Activated naive CD8-positive, alpha-beta T cell treated with anti-CD3 and anti-CD28 coated beads for 36 hours (primary cell): ENCODE measurements at places on chromosomes 1 and 21.

DNA sequence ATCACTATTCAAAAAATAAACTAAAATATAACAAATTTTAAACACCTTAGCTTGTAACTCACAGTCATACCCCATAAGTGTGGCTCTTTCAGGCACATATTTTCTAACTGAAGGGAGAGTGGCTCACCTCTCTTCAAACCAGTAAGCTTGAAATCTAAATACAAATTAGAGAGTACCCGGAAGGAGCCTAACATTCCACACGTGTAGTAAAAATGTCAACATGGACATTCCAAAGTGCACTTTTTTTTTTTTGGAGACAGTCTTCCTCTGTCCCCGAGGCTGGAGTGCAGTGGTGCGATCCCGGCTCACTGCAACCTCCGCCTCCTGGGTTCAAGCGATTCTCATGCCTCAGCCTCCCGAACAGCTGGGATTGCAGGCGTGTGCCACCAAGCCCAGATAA is 275.6 kb upstream of the ADGRL2 start:
- no peak for DNase-seq

DNA sequence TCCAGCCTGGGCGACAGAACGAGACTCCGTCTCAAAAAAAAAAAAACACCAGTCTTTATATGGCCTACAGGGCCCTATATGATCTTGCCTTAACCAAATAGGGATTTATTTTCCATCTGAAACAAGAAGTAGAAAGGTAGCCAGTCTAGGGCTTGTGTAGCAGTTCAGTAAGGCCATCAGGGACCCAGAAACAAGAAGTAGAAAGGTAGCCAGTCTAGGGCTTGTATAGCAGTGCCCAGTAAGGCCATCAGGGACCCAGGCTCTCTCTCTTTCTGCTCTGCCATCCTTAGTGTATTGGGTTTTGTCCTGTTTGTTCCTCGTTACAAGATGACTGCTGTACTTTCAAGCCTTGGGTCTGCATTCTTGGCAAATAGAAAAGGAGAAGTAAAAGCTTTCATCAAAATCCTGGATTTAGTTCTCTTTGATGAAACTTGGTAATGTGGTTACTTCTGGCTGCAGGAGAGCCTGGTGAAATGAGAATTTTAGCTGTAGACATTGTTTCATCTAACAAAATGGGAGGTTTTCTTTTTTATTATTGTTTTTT is 46.1 kb downstream of the PKN2 start:
- DNase-seq: no peak

- peak; percentile 26 for DNase-seq
Observed at GRCh38 chr1:84973498-84974334, 23.2 kb downstream of the MCOLN2 start.

GRCh38 chr21:41833497-41834115 is 45.5 kb downstream of the PRDM15 start:
- no peak for DNase-seq

DNA sequence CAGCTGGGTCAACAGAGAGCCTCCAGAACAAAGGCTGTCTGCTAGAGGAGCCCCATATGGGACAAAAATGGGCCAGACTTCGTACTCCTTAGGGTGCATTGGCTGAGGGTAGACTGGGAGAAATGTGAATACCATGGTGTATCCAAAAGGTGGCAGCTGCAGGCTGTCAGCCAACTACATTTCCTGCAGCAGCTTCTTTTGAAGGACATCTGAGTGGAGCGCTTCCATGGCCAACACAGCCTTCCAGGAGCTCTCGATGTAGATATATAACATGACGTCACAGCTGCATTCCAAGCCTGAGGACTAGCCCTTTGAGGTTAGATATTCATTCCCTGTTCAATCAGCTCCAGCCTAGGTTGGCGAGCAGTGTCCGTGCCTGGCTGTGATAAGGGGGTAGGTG is 107.7 kb downstream of the MAB21L3 start:
- no peak for DNase-seq

DNA sequence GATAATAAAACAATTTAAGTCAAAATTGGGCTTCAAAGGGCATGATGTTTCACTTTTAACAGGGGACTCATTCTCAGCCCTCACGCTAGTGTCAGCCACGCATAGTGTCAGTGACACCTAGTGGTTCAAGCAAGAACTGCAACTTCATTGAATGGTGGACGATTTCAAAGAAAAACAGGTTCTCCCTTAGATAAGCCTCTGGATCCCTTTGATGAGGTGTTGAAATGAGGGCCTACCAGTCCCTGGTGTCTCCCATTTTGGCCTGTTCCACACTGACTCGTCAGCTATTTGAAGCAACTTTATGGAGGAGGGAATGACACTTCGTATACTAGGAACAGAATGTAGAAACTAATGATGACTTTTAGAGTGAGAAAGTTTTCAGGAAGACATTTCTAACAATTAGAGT is 56.2 kb downstream of the FCRL5 start:
- peak; percentile 10 for DNase-seq
